ENCODE measurements at places on chromosomes 6 and 20.

GRCh38 chr6:40713002-40713719 lies 126.0 kb upstream of the LRFN2 start:
- no peak for DNase-seq

DNA sequence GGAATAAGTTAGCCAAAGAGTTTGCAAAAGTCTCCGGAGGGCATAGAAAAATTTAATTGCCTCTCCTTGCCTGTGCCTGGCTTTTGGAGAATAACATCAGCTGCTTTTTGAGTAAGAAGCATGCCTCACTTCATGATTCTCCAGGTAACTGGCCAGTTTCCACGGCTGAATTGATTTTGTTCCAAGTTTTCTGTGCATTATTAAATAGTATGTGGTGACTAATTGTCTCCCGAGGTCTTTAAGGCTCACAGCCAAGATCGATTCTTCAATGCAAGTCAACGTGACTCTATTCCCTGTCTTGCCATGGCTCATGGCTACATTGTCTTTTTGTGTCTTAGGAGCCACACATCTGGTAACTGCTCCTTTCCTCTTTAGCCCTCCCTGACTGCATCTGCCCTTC lies 54.2 kb downstream of the CNR1 start:
- DNase-seq = no peak

DNA sequence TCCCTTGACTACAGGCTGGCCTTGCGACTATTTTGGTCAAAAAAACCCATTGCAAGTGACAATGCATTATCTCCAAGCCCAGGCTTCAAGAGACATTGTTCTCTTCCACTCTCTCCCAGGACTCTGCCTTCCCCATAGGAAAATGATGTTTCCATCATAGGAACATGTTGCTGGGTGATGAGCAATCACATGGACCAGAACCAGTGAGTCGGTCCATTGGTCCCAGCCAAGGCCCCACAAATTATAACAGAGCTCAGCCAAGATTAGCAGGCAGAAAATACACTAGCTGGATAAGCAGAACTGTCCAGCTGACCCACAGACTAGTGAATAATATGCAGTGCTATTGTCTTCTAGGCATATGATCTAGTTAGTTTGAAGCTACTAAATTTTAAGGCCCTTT lies 27.4 kb downstream of the TENT5A start:
- DNase-seq = no peak

DNA sequence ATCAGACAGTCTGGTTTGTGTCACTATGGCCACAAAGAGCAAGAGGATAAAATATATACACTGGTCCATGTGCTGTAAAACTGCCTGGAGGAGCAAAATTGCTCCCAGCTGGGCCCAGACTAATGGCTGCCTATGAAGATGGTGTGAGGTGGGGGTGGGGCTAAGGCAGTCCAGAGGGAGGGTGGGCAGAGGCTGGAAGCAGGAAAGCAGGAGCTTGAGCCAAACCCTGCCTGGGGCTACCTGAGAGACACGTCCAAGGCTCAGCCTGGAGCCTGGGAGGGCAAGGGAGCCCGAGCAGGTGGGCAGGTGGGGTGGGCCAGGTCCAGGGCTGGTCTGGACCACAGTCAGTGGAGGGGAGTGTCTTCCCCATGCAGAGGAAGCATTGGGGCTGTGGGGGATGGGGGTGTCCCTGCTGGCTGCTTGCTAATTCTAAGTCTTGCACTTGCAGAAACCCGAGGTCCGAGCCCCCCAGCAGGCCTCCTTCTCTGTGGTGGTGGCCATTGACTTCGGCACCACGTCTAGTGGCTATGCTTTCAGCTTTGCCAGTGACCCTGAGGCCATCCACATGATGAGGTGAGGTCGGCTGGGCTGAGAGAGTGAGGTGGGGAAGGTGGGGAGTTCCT lies 9.5 kb downstream of the HSPA12B start:
- no peak for DNase-seq

DNA sequence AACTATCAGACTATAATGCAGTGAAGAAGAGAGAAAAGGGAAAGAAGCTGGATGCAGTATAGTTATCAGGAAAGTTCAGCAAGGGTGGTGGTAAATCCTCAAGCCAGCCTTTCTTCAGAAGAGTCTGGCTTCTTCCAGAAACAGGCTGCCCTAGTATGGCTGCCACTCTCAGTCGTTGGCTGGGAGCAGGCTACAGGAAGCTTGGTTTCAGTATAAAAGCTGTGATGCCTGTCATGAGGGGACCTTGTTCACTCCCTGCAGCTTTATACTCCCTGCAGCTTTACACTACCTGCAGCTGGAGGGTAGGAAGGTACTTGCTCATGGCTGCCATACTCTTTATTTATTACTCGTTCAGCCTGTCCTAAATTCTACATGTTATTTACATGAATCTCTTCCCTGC lies 63.3 kb upstream of the ARHGAP18 start:
- DNase-seq = no peak

DNA sequence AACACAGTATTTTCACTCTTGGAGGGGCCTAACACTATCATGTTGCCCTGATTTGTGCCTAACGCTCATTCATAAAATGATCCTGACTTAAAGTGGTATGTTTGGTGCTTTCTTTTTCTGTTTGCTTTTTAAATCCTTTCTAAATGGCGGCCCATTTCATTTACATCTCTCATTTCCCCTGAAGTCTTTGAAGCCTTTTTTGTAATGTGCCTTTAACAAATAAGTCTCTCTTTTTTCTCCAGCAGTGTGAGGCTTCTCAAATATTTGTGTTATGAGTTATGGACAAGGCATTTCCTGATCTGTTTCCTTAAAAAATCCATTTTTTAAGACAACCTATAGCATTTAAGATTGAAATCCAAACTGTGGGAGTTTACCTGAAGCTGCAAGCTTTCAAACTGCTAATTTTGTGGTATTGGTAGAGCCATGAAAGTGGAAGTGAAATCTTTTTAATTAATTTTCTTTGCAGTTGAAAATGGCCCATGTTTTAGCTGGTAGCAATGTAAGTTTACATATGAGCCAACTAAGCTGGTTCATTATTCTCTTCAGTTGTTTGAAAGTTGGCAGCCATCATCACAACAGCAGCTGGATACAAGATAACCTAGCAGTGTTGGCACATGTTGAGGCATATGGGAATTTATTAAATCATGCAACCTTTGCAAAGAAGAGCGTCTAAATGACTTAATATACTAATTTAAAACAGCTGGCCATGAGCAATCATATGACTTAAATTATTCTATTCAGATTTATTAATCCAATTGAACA lies 469.7 kb downstream of the CDKAL1 start:
- no peak for DNase-seq

DNA sequence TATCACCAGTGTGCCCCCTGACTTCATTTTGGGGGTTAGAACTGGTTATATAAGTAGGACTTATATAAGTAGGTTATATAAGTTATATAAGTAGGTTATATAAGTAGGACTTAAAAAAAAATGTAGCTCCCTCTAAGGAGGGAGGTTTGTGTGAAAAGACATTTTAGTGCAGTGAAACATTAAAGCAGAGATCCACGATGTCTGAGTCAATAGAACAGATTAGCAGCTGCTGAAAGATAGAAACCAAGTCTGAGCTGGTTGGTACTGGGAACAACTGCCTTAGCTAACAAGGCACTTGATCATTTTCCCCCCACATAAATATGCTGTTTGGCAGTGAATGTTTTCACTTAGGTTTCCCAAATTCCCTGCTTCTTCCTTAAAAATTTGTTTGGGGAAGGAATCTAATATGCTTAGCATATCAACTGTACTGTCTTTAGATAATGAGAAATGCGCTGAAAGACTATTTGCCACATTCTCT lies 2.1 kb upstream of the RPS12 start:
- no peak for DNase-seq
